Stimulated activated CD4-positive, alpha-beta T cell treated with anti-CD3 and anti-CD28 coated beads, TNF-alpha, amount 100 ng/mL, for 24 hours (primary cell): ENCODE measurements at places on chromosomes 3 and 15.

DNA sequence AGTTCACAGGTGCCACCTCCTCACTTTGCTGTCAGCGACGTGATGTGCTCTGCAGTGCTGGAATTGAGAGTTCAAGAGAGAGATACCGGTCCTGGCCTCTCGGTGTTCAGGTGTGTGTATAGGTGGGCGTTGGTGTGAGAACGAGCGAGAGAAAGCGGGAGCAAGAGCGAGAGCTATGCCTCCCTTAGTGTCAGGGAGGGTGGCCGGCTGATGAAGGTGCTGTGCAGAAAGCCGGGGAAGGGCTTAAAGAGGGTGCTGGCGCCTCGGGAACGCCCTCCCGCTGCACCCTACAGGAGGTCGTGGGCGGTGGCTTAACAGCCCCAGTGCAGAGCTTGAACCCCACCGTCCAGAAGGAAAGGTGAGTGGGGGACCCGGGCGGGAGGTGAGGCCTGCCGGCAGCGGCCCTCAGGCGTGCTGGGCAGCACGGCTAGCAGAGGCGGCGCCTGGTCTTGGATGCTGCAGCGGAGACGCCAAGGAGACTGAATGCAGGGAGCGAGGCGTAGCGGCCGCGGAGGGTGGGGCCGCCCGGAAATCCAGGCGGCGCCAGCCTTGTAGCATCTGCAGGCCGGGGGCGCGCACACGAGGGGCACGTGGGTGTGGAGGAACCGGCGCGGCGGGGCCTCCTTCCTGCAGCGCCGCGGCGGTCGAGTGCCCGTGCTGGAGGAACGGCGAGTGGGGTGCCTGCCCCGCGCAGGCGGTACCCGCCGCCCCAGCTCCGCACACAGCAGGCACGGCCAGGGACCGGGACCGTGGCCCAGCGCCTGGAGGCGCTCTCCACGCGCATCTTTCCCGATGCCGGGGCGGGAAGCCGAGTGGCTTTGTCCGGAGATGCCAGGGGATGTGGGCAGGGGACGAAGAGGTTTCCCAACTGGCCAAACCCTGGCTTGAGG is 246.8 kb upstream of the TOPAZ1 start:
- DNase-seq: no peak

DNA sequence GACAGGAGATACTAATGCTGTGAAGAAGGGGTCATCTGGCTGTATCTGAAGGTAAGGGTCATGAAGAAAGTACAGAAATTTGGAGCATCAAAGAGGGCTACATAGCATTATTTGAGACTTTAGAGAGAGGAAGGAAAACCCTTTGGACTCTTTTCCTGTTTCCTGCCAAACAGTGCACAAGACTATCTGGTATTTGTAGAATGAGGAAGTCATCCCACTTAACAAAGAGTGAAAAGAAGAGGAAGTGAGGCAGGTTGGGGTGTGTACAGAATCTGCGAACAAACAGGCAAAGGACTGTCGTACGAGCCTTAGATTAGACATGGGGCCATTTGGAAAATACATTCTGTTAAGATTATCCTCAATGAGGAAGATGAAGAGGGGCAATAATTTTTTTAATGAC is 546.8 kb upstream of the EPHA6 start:
- DNase-seq: no peak

DNA sequence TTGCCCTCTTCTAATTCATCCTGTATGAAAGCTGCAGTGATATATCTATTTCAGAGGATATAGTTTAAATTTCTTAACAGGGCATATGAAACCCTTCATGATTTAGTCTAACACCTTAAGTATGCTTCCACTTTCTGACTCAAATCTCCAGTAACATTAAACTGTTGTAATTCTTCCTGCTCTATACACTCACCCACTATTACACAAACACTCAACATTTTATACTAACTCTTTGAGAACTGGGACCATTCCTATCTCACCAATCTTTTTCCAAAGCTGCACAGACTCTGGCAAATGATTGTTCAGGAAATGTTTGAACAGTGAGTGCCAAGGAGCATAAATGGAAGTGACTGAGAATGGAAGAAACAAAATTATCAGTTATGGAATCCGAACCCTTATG is 560.4 kb upstream of the DPPA4 start:
- no peak for DNase-seq

DNA sequence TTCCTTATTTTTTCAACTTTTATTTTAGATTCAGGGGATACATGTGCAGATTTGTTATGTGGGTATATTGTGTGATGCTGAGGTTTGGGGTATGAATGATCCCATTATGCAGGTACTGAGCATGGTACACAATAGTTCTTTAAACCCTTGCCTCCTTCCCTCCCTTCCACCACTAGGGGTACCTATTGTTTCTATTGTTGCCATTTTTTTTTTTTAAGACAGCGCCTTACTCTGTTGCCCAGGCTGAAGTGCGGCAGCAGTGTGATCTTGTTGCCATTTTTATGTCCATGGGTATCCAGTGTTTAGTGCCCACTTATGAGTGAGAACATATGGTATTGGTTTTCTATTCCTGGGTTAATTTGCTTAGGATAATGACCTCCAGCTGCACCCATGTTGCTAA is 117.3 kb upstream of the FAM3D start:
- DNase-seq: no peak

DNA sequence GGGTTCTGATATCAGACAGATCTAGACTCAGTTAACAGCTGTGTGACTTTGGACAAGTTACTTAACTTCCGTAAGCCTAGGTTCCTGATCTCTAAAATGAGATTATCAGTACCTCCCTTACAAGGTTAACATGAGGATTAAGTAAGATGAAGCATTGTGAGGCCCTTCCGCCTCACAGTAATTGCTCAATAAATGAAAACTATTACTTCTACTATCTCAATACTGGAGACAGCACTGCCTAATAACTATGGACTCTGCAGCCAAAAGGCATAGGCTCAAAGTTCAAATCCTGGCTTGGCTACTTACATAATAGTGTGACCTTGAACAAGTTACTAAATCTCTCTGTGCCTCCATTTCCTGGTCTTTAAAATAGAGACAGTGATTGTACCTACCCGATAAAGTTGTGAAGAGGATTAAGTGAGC is 82.0 kb upstream of the ATP11B start:
- no peak for DNase-seq

DNA sequence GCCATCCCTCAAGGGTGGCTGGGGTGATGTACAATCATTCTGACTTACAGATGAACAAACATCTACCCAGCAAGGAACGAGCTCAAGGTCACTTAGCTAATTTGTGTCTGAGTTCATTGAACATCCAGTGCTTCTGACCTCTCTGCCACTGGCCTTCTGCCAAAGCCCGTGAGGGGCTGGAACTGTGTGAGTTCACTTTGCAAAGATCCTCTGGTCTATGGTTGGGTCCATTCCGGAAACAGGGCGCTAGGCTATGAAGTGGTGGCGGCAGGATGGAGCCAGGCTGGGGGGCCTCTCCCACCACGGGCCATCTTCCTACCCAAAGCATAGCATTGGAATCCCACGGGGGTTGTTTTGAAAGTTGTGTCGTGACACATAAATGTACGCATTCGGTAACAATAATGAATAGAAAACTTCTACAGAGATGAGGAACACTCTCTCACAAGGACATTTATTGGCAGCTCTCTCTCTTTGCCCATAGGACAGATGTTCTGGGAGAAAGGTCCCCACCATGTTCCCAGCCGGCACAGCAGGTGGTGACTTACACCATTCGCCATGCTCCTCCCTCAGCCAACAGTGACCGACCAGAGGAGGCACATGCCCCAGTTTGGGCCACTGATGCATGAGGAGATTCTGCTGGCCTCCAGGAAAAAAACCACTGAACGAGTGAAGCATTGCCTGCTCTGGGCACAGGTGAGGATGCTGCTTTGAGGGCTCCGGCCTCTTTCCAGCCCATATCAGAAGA is 214.7 kb upstream of the CHRNA7 start:
- DNase-seq: no peak

DNA sequence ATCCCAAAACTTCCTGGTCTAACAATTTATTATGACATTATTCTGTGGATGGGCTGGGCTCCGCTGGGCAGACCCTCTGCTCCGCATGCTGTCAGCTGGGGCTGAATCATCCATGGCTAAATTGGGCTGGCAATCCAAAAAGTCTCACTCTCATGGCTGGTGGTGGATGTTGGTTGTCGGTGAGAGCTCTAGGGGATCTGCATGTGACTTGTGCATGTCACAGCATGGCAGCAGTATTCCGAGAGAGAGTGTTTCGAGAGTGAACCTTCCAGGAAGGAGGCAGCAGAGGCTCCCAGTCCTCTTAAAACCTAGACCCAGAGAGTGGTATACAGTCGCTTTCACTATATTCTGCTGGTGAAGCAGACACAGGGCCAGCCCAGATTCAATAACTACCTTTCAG is 9.9 kb downstream of the RARB start:
- no peak for DNase-seq

GRCh38 chr3:58452176-58452575 is 18.5 kb upstream of the PDHB start:
- DNase-seq: no peak

GRCh38 chr3:131477813-131478212 is 25.0 kb downstream of the MRPL3 start:
- DNase-seq: no peak

DNA sequence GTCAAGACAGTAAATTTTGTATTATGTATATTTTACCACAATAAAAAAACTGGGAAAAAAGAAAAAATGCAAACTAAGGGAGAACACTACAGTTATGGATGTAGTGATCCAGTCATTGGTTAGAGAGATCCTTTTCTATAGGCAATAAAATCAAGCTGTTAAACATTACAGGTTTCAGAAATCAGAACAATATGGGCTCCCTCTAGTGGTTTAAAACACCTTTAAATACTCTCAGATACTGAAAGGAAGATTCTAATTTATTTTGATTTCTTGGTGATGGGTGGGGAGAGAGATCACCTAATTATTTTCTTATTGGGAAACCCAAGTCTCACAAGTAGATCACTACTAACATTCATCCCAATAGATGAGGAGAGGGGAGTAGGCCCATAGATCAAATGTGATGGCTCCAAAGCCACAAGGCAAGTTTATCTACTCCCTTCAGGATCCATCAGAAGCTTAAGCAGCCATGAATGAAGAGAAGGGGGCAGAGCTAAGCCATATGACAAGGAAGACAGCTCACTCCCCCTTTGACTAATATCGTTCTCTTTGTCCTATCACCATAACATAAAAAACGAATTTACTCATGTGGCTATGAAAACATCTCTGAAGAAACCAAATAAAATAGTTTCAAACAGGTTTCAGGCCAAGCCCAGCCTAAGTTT is 118.6 kb downstream of the ANO10 start:
- DNase-seq: no peak

- no peak for DNase-seq
Observed at GRCh38 chr15:73633991-73634495, 854 bp upstream of the NPTN start.

DNA sequence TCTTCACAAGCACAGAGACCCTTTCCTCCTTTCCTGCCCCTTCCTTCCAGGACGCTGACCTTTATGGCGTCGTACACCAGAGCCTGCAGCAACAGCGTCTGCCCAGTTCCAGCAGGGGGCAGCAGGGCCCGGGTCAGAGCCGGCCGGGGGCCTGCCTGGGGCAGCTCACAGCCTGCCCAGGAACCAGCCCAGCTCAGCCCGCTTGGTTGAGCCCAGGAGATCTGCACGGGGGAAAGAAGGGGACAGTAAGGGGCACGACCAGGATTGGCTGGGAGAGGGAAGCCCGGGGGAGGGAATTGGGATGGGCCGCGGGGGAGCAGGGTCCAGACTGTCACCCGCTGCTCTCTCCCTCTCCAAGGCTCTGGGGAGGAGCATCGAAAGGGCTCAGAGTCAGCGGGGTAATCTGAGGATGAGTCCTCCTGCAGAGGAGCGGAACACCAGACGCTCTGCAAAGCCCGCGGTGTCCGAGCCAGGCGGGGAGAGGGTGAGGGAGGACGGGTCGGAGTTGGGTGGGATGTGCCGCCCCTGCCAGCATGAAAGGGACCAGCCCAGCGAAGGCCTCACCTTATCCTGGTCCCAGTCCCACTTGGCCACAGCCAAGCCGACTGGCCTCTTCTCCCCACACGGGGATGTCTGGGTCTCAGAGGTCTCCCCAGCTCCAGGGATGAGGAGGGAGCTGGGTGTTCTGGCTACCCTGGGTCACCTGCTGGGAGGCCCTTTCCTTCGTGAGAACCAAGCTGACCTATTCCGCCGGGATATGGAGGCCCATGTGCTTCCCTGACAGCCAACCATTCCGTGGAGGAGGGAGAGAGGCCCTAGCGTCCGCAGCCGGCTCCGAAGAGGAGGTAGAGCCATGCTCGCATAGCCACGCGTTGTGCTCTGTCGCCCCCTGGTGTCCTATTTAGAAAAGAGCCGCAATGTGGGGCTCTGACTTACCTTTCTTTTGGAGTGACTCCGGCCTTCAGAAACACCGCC is 7.4 kb upstream of the IGDCC3 start:
- peak; percentile 71 for DNase-seq

DNA sequence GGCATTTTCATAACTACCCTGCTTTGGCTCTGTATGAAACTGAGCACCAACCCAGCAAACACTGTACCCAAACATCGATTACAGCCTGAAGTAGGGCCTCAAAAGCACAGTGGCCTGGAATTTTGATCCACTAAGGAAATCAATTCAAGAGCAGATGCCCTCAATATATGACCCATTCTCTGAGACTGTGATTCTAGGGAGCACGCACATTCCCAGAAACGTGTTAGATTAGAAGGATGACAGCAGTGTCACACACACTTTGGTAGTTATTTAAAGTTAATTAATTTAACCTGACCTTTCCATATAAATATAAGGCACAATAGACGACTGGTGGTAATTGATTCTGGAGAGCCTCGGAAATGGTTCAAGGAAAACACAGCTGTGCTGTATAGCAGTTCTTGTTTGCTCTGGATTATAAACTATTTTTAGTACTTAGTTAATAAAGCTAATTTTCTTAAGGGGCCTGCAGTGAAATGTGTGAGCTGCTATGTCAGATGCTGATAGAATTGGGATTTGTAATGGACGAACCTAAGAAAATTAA is 126.3 kb upstream of the ZNF385D start:
- no peak for DNase-seq

- no peak for DNase-seq
Observed at GRCh38 chr15:98719137-98719740, 70.9 kb downstream of the IGF1R start.

DNA sequence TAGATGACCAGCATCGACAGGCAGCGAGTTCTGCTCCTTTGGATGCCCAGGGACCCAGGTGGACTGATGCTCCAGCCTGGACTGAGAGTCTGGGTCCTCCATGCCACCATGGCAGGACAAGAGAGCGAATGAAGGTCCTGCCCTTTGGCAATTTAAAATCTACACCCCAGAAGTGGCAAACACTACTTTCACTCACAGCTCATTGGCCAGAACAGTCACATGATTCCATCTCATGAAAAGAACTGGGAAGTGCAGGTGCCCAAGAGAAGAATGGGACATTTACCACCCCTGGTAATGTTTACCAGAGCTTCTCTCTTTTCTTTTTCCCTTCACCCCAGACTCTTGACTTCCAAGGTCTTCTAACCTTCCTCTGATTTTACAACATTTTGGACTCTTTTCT is 87.8 kb upstream of the SLCO3A1 start:
- DNase-seq: no peak

GRCh38 chr3:37145611-37146010 is 28.8 kb downstream of the LRRFIP2 start:
- no peak for DNase-seq

- no peak for DNase-seq
Observed at GRCh38 chr3:63970631-63971475, 52.4 kb downstream of the PSMD6 start.
